Uterus (tissue), 4 donors: ENCODE measurements at places on chromosomes 2 and 18. TPM values are rescaled to one million over a fixed set of nuclear protein-coding genes. Genes with fewer than 3 reads are reported as not detected.

Gene SP110
- 32.2 TPM for total RNA-seq

Gene UGT1A3
- not detected for total RNA-seq

Gene WDCP
- 10.8 TPM for total RNA-seq

Gene CYP27C1
- 7.1 TPM for total RNA-seq

Gene DSC2
- 1.6 TPM for total RNA-seq

Gene SALL3
- not detected for total RNA-seq

Gene PLGLB1
- 5.1 TPM for total RNA-seq

Gene PSD4
- total RNA-seq = 10.8 TPM

Gene PRKAG3
- total RNA-seq = not detected

Gene LYPD6
- 1.5 TPM for total RNA-seq

Gene ADAM23
- total RNA-seq = 0.59 TPM

DNA sequence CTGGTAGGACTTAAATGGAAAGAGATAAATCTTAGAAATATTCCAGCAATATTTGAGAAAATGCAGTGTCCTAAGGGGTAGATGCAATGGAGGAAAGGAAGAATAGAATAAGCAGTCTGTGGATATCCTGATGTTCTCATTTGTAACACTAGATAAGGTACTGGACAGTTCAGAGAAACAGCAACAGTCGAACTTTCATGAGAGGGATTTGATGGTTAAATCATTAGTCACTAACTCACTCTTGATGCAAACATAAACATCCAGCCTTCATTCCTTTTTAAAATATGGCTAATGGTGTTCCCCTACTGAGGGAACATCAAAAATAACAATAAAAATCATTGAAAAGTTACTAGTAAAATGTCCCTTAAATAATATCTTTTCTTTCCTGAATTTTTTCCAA lies 211.4 kb upstream of the SLC39A10 start:
- DNase-seq = no peak

GRCh38 chr2:21693081-21693480 lies 569.3 kb downstream of the TDRD15 start:
- no peak for DNase-seq

- no peak for DNase-seq
These were observed 19.9 kb downstream of the CELF4 start for GRCh38 chr18:37545461-37546271.

DNA sequence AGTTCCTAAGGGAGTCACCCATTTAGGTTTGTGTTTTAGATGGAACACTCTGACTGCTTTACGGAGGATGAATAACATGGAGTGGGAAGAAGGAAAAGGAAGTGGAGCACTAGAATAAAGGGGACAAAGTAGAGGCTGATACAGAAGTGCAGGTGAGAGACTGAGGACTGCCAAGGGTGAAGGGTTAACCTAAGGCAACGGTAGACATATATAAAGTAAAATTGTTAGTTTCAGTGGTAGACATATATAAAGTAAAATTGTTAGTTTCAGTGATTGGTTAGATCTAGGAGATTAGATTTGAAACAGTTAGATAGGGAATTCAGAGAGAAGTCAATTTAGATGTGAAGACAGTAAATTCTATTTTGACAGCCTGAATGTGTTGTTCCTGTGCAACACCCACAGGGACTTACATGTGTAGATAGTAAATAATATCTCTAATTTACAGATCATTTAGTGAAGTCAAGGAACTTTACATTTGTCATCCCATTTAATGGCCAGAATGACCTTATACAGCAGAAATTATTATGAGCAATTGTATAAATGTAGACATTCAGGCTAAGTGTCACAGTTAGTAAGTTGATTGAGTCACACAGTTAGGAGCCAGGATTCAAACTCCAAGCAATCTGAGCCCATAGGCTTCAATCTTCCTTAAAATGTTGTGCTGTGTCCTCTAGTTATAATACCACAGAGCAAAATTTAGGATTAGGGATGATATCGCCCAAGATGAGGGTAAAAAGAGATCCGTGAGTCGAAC lies 270.8 kb upstream of the UBE2E3 start:
- DNase-seq = no peak

- peak; percentile 70 for DNase-seq
These were observed 81.8 kb downstream of the HDAC4 start for GRCh38 chr2:239318790-239319661.

GRCh38 chr18:62659698-62660097 lies 55.6 kb upstream of the PHLPP1 start:
- DNase-seq = no peak

DNA sequence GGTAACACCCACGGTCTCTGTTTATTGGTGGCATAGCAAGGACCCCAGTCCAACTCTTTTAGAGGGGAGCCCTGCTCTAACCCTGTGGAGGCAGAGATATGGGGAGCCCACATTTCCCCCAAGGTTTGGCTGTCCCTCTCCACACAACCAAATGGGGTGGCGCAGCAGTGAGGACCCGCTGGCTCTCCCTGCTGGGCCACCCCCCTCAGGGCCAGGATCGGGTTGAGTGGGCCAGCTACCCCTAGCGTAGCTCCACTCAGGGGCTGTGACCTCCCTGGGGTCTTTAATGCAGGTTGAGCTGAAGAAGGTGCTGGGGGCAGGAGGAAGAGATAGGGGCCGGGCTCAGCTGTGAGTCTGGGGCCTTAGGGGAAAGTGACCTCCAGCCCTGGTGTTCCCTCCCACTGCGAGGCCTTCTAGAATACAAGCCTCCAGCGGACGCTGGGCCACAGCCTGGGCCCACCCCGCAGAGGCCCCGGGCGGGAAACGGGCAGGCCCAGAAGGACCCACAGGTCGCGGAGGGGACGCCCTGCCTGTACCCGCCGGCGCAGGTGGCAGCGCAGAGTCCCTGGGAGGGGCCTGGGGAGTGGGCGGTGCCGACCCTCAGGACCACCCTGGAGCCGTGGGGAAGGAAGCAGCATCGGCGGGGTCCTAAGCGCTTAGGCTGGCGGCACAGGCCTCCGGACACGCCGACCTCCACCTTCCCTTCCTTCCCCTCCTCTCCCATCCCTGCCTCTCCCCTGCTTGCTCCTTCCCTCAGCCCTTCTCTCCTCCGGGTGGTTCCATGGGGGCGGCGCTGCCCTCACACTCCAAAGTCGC lies 9.6 kb downstream of the CROCC2 start:
- DNase-seq = no peak

DNA sequence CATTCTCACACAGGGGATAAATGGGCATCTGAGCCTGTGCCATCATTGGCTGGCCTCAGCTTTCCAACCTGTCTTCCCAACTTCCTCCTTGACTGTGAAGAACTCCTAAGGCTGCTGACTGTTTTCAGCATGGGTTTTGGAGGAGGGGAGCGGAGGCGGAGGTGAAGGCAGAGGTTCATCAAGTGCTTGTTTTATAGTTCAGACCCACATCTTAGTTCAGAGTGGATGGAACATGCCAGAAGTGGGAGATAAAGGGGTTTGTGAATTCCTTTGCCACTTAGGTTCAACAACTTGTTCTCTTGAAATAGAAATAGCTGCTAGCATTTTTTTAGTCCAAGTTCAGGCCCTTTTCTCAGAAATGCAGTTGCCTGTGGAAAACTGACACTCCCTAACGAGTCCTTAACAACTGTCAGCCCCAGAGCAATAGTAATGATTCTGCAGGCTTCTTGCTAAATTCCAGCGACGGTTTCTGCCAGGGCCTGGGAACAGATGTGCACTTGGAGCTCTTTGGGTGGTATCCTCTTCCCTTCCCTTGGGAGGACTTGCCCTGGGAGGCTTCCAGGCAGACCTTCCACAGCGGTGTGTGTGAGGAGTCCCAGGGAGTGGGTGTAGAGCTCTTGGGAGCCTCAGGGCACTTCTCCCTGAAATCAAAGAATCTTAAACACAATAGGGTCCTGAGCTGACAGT lies 30.1 kb upstream of the ITGA6 start:
- peak; percentile 50 for DNase-seq

DNA sequence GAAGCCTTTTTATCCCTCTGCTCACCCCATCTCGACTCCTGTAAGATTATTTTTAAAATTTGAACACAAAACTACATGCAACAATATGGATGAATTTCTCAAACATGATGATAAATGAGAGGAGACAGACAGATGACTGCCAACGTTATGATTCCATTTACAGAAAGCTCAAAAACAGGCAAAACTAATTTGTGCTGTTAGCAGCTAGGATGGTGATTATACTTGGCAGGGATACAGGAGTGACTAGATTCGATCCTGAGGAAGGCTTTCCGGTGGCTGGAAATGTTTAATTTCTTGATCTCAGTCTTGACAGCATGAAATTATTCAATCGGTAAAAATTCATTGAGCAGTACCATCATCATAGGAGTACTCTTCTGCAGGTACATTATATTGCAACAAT lies 163.4 kb upstream of the SH3BP4 start:
- no peak for DNase-seq

DNA sequence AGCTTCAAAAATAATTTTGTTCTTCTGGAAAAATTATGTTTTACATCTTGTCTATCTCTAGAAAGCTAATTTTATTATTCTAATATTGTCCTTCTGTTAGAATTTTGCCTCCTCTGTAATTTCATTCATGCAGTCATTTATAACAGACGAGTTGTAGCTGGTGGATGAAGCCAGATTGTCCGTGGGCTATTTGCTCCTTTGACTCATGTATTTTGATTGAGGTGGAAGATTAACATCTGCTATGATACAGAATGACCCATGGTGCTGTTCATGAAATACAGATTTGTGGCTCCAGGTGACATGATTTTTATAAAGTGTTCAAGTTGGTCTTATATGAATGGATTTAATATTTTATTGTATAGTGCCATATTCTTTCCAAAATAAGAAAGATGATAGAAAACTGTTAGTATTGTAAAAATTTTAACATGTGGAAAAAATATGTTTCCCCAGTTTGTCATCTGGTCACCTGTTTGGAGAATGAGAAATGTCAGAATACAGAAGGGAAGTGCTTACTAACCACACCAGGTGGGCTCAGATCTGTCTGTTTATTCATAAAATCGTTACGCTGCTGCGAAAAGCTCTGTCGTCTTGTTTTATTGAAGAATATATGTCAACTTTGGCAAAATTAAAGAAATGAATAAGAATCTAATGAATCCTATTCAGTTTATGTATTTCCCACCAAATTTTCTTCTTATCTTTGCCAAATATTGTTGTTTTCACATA lies 20.4 kb upstream of the L3MBTL4 start:
- DNase-seq = no peak

- no peak for DNase-seq
These were observed 52.2 kb downstream of the CYB5A start for GRCh38 chr18:74239567-74239966.

DNA sequence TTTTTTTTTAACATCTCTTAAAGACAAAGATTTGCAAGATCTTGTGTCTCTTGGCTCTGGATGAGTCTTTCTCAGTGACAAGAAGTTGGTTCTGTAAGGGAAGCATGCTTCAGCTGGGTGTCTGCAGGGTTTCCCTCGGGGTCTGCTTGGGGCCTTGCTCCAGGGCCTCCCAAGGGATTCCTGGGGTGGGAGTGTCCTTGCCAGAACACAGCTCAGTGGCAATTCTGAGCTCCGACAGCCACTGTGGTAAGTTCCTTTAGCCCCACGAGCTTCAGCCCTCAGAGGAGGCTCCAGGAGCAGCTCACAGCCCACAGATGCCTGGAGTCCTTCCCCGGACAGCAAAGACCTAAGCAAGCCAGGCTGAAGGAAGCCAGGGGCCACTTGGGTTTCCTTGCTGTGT lies 52.4 kb downstream of the EMX1 start:
- no peak for DNase-seq

DNA sequence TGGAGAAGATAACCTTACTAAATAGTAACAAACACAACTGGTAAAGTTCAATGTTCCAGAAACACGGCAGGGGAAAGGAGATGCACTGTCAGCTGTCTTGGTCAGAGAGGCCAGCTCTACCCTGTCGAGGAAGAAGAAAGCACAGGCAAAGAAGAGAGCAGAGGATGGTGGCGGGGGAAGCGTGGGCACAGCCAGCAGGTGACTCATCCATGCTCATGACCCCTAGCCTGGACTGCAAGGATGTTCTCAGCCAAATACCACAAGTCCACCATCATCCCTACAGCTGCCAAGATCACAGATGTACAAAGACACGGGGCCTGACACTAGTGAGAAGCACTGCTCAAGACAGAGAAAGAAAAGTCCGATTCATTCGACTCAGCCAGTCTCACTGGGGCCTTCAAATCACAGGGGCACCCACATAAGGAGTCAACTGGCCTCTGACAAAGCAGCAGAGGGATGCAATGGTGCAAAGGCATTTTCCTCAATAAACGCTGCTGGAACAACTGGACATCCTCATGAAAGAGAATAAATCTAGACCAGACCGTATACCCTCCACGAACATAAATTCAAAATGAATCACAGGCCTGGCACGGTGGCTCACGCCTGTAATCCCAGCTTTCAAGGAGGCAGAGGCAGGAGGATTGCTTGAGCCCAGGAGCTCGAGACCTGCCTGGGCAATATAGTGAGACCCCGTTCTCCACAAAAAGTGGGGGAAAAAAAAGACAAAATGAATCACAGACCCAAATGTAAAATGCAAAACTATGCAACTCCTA lies 5.6 kb downstream of the DTYMK start:
- peak; percentile 68 for DNase-seq

GRCh38 chr2:120991441-120991840 lies 255.8 kb downstream of the GLI2 start:
- DNase-seq = no peak

- no peak for DNase-seq
These were observed 273.9 kb upstream of the SESTD1 start for GRCh38 chr2:179538406-179539123.

GRCh38 chr2:220029013-220029412 lies 401.6 kb downstream of the SLC4A3 start:
- no peak for DNase-seq

GRCh38 chr2:22995576-22995975 lies 389.4 kb upstream of the KLHL29 start:
- no peak for DNase-seq

DNA sequence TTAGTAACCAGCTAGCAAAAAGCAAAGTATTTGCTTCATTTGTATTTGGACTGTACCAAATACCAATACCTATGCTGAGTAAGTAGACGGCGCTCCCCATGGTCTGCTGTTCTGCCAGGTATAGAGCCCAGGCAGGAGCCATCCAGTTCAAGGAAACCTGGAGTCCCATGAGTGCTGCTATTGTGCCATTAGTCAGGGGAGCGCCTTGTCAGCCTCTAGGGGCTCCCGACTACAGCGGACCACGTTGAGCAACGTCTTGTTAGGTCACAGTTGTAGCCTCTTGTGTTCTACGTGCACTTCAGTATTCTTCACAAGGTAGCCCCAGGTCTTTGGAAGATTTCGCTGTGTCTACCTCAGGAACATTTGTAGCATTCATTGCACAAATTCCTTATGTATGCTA lies 21.6 kb upstream of the SLC9A2 start:
- no peak for DNase-seq

- DNase-seq = no peak
These were observed 29.6 kb upstream of the ENOSF1 start for GRCh38 chr18:741931-742512.

- no peak for DNase-seq
These were observed 97.2 kb downstream of the AGPS start for GRCh38 chr2:177489719-177490301.
